Smooth muscle cell of the brain vasculature (primary cell): ENCODE measurements at places on chromosomes 3 and 15.

GRCh38 chr3:105806359-105806758 lies 62.5 kb downstream of the CBLB start:
- no peak for DNase-seq

DNA sequence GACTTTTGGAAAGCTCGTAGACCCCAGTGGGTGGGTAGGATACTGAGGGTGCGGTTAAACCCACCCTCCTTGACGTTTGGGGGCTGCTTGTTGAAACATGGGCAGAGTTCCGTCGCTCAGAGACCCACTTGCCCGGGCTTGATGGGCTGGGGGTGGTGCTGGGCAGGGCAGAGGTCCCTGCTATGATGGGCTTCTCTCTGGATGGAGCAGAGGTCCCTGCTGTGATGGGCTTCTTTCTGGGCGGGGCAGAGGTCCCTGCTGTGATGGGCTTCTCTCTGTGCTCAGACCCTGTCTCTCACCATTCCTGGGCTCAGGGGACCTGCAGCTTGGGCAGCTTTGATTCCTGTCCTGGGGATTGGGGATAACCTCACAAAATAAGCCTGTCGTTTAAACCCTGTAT lies 45.2 kb downstream of the FBLN2 start:
- DNase-seq: no peak

- DNase-seq: no peak
These were observed 34.0 kb downstream of the MINDY4B start for GRCh38 chr3:150871192-150871591.

DNA sequence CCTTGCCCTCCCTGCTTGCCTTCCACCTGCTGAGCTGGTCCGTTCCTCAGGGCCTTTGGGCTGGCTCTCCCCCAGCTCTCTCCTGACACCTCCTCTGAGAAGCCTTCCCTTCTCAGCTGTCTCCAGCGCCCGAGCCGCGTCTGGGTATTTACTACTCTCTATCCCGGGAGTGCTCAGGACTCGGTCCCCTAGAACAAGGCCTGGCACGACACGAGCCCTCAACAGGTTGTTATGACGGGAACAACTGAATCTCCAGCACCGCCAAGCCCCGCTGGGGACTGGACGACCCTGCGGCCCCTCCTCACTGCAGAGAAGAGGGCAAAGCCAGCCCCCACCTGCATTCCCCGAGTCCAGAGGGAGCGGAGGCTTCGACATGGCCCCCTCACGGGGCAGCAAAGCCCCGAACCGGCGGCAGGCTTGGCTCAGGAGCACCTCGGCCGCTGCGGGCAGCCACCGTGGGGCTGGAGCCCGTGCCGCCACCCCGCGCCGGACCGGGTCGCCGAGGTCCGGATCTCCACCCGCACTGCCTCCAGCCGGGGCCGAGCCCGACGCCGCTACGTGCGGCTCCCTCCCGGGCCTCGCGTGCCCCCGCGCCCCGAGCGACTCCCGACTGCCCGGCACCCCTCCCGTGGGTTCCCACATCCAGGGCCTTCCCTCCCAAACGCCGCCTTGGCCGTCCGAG lies 792 bp downstream of the TPRA1 start:
- DNase-seq: no peak

DNA sequence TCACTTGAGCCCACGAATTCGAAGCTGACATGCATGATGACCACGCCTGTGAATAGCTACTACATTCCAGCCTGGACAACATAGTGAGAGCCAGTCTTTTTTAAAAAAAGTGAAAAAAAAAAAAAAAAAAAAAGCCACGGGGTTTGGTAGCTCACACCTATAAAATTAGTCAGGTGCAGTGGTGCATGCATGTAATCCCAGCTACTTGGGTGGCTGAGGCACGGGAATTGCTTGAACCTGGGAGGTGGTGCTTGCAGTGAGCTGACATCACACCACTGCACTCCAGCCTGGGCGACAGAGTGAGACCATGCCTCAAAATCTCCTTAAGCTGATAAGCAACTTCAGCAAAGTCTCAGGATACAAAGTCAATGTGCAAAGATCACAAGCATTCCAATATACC lies 44.4 kb downstream of the CSNK1G1 start:
- DNase-seq: no peak

DNA sequence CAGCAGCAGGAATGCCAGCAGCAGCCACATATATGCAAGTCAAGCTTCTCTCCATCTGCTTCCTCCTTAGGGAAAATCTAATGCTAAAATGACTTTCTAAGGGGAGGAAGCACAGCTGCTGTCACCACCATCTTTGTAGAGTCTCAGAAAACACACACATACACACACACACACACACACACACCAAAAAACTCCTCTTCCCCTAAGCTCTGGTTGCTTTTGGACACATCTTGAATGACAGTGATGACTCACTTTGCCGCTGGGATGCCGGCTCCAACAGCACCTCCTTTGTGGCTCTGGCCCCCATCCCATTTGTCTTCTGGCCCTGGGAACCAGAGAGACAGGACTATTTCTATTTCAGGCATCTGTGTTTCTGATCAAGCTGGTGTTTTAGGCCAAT lies 124.8 kb upstream of the GOLIM4 start:
- no peak for DNase-seq

DNA sequence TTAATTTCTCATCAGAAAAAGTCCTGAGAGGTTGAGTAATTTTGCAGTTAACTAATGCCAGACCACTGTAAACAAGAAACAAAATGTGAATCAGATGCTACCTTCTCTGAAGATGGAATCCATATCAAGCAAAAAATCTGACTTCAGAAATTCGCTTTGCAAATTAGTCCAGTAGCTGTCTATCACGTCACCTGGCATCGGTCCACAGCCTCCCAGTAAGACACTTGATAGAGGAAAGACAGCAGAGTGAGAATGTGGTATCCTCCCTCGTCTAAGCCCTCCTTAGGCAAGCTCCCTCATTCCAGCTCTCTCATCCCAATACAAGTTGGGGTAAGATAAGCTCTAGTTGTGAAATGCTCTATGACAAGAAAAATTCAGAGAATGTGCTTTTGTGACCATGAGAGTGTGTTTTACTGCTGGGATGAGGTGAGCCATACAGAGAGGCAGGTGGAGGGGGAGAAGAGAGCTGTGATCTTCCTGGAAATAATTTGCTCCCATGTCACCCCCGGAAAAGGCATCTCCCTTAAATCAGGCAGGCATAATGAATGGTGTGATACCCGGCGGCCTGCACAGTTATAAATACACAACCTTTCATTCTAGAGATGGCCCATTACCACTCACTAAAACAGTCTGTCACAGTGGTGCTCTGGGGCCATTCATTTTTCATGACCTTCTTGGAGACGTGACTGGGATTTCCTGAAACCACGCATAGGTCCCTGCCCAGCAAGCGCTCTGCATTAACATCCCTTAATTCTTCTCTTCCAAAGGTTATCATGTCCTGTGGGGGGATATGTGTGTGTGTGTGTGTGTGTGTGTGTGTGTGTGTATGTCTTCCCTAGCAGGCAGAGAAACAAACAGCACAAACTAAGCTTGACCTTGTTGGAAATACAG lies 602.0 kb upstream of the KCNMB2 start:
- DNase-seq: no peak

DNA sequence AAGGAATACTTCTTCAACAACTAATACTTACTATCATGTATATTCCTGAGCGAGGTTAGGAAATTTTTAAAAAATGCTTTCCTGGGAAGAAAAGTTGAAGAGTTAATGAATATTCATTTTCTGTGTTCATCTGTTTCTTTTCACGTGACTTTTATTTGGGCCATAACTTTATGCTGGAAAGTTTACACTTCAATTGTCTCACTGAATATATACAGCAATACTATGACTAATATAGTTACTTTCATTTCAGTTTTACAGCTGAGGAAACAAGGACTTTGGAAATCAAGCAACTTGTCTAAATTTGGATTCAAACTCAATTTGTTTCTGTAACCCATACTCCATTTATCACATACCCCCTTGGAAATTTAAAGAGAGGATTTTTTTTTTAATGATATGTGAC lies 894.2 kb downstream of the ROBO1 start:
- no peak for DNase-seq

- no peak for DNase-seq
These were observed 523.8 kb upstream of the NAALADL2 start for GRCh38 chr3:174335324-174335723.

- no peak for DNase-seq
These were observed 4.8 kb downstream of the TTBK2 start for GRCh38 chr15:42915654-42916315.

DNA sequence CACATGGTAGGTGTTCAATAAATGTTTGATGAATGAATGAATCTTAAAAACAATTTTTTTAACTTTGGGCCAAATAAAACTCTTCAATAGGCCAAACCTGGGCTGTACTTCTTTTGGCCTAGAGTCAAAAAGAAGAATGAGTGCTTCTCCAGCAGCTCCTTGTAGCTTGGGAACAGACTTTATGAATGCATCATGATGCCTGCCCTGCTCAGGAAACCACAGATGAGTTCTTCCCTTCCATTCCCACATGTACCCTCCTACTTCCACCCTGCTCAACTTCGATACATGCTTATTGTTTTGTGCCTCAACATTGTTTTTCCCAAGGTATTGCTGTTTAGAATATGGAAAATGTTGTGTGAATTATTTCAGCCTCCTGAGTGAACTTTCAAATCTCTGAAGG lies 87.0 kb downstream of the FILIP1L start:
- DNase-seq: no peak

DNA sequence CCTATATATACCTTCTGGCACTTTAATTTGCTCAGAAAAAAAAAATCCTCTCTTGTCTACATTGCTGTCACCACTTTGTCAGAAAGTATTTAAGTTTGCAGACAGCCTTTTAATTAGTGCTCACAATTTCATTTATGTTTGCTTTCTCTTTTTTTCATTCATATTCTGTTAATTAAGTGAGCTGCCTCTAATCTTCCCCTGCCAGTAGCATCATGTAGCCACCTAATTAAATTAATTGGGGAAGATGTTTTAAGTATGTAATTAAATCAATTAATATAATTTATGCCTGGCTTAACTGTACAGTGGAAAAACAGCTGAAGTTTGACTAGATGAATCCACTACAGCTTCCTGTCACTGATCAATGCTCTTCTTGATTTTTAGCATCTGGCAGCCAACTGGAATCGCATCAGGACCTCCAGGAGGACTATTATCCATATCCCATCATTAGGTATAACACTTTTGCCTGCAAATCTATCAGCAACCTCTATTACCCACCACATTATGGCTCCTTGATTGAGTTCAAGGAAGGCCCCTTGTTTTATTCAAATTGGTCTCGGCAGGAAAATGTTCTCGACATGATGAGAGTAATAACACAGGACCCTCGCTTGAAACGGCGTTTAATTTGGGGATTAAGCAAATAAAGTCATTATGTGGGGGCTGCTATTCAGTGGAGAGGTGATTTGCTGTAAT lies 118.5 kb downstream of the IQCH start:
- DNase-seq: no peak

GRCh38 chr3:126519506-126520455 lies 2.2 kb upstream of the UROC1 start:
- DNase-seq: no peak

DNA sequence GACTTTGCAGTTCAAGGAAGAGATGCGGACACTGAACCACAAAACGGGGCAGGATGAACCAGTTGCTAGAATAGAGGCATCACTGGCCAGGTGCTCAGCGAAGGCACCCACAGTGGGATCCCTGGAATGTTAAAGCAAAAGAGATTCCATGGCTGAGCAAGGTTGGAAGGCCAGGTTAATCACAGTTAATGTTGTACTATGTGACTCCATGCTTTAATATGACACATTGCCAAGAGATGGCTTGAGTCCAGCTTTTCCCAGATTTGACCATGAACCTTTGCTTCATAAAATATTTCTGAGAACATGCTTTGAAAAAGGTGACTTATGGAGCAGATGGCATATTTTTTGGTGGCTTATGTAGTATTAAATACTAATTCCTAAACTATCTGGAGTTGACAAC lies 76.2 kb upstream of the CMTM7 start:
- no peak for DNase-seq

GRCh38 chr3:157201648-157202278 lies 41.8 kb upstream of the CCNL1 start:
- DNase-seq: peak; percentile 7

DNA sequence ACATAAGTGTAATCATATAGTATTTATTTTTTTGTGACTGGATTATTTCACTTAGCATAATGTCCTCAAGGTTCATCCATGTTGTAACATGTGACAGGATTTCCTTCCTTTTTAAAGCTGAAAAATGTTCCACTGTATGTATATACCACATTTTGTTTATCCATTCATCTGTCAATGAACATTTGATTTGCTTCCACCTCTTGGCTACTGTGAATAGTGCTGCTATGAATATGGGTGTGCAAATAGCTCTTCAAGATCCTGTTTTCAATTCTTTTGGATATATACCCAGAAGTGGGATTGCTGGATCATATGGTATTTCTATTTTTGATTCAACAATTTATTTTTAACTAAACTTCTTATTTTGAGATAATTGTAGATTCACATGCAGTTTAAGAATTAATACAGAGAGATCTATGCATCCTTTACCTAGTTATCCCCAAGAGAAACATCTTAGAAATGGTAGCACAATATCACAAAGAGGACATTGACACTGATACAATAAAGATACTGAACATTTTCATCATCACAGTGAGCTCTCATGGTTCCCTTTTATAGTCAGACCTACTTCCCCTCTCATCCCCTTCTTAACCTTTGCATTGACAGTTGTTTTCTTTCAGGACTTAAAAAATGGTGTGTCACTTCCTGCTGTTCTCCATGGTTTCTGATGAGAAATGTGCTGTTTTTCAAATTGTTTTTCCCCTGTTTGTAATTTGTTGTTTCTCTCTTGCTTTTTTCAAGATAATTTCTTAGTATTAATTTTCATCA lies 90.1 kb downstream of the SATB1 start:
- DNase-seq: no peak

DNA sequence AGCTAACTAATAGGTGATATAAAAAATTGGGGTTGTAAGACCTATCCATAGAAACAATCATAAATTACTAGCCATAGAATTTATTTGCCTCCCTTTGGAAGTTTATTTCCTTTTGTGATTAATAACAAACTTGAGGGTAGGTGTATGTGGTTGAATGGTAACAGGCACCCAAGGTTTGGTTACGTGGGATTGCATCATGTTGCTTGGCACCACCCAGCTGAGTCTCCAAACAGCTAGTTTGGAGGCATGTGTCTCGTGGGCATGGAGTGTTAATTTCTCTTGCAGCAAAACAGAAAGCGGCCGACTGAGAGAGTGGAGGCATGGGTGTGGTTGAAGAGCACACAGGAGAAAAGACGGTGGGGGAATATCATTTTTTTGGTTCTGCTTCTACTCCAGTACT lies 441.4 kb downstream of the CNTN4 start:
- DNase-seq: no peak

DNA sequence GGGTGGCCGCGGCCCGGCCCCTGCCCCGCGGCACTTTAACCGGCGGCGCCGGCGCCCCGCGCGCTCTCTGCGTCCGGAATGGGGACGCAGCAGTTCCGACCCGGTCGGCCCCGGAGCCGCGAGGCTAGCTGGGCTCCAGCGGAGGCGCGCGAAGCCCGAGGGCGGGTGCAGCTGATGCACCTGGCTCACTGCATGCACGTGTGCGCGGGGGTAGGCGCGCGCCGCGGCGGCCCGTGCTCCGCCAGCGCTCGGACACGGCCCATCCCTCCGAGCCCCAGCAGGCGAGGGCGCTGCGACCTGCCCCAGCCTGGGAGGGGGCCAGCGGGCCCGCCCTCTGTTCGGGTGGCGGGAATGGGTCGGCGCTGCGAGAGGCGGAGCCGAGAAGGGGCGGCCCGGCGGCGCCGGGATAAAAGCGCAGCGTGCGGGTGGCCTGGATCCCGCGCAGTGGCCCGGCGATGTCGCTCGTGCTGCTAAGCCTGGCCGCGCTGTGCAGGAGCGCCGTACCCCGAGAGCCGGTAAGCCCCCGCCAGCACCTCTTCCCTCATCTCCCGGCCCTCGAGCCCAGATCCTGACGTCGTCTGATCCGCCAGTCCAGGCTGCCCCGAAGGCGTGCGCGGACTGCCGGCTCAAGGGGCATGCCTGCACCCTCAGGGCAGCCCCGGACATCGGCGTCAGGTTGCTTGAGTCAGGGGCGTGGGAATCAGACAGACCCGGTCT lies at the start of the genes CHDH and IL17RB:
TSS of gene CHDH (minus strand) at position 286 of the 717 bp plus-strand sequence. CDS start 22,411 bp downstream, outside the sequence.
TSS of gene IL17RB (plus strand) at position 435 of the 717 bp plus-strand sequence. CDS start at position 456, 21 bp downstream.
- DNase-seq: no peak
